Ovary (tissue), 10 donors: ENCODE measurements at places on chromosomes 1 and 21.

DNA sequence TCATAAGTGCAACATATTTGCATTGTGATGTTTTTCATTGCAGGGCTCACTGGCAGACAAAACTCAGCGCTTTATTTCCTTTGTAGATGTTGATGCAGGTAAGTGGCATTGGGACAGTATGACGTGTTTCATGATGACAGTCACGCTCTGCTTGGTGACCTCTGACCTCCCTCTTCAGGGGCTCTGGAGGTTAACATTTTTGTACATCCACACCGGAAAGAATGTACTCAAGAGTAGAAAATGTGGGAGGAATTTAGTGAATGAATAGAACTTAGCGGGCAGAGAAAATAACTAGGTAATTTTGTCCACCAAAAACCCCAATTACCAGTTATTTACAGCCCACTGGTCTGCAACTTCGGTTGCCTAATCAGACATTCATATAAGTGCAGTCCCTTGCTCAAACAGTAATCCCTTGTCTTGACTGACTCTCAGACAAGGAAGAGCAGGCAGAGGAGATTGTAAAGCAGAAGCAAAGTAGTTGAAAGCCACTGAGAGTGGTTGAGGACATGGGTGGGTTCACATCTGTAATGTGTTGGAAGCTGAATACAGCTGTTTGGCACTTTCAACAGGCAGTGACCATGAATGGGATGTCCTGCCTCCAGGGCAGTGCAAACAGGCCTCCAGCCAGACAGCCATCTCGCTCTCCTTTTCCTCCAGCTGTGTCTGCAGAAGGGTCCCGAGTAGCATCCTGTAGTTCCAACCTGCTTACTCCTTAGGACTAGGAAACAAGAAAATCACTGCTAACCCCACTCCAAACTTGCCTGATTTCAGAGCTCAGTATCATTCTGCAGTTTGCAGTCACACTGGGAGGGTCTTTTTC lies 188.9 kb downstream of the NRIP1 start:
- DNase-seq, result no peak

DNA sequence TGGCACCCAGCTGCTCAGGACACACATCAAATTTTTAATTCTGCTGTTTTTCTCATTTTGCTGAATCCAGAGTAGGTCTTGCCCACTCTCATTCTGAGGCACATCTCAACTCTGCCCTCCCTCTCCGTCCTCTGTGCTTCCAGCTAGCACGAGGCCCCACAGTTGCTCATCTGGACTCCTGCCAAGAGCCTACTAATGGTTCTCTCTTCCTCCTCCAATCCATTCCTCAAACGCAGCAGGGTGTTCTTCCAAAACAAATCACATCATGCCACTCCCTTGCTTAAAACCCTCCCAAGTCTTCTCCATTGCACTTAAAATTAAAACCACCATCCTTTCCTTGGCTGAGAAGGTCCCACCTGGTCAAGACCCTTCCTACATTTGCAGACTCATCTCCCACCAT lies 49.8 kb upstream of the SCAF4 start:
- peak; percentile 39 for DNase-seq

- peak; percentile 32 for DNase-seq
Observed at GRCh38 chr1:119327450-119328155, 41.0 kb upstream of the HAO2 start.

DNA sequence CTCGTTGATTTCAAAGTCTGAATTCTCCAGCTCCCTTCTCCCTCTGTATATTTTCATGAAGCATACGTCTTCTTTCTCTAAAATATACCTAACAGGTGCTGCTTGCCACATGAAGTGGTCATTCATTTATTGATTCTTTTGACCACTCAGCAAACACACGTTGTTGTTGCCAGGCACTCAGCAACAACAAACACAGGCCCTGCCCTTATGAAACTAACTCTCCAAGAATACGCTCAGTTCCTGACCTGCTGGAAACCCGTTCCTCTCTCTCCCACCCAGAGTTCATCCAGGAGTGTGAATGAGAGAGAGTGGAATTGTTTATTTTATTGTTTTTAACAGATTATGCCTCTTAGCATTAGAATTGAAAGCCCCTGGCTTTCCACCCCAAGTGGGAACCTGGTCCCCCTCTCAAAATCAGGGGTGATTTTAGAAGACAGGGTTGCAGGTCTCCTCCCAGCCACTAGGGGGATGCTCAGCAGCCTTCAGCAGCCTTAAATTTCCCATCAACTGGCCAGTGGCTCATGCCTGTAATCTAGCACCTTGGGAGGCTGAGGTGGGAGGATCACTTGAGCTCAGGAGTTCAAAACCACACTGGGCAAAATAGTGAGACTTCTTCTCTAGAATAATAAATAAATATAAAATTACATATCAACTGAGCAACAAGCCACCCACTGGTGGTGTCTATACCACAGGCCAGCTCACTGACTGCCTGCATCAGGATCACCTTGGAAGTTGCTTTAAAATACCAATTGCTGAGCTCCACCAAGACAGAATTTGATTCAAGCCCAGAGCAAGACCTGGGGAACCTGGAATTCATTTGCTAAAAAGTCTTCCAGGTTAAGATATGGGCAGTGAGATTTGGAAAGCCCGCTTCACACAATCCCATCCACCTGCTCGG lies 181.0 kb upstream of the KLHDC7A start:
- no peak for DNase-seq

GRCh38 chr1:7221826-7222694 lies 436.8 kb downstream of the CAMTA1 start:
- no peak for DNase-seq

GRCh38 chr1:212688341-212689047 lies 11.1 kb downstream of the BATF3 start:
- DNase-seq, result no peak

GRCh38 chr1:154474802-154475201 lies 27.2 kb upstream of the TDRD10 start:
- no peak for DNase-seq

DNA sequence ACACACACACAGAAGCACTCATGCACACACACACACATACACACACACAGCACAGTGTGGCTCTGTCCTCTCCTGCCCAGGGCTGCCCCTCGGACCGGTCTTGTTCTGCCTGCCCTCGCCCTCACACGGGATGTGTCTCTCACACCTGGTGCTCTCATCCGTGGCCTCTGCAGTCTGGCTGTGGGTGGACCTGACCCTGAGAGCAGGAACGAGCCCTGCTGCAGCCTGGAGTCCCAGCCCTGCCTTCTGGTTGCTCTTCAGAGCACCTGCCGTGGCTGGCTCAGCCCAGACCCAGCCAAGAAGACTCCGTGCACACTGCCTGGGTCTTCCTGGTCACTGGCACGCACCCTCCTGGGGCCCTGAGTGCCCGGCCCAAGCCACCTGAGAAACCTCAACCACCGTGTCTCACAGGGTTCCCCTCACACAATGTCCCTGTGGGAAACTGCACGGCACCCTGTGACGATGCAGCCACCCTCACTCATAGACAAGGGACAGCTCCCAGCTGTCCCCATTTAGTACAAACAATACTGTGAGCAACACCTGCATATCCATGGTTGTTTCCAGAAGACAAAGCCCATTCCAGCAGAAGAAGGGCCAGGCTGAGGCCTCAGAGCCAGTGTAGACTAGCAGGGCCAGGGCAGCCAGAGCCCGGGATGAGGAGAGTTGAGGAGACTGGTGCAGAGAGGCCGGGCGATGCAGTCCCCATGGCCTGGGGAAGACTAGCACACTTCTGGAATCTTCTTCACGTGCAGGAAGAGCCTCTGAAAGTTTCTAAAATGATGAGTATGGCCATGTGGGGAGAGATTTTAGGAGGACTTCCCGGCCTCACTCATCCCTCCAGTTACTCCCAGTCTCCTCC lies 234.0 kb downstream of the NPHP4 start:
- no peak for DNase-seq

DNA sequence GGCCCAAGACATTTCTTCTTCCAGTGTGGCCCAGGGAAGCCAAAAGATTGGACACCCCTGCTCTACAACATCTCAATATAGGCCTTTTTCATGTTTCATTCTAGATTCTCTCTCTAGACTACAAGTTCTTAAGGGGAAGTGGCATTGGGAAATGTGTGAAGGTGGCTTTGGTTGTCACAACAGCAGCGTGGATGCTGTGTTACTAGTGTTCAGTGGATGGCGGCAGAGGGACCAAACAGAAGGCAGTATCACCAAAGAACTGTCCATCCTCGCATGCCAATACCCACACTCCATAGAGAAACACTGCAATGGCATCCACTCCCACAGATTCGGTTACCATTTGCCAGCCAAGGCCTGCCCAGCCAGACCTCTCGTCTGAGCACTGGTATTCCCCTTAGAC lies 24.3 kb upstream of the IFNAR2 start:
- DNase-seq, result no peak

- no peak for DNase-seq
Observed at GRCh38 chr1:100879422-100879821, 15.2 kb downstream of the EXTL2 start.

GRCh38 chr1:101460739-101461138 lies 223.9 kb downstream of the S1PR1 start:
- DNase-seq, result no peak

- no peak for DNase-seq
Observed at GRCh38 chr1:208714323-208714722, 470.1 kb upstream of the PLXNA2 start.

DNA sequence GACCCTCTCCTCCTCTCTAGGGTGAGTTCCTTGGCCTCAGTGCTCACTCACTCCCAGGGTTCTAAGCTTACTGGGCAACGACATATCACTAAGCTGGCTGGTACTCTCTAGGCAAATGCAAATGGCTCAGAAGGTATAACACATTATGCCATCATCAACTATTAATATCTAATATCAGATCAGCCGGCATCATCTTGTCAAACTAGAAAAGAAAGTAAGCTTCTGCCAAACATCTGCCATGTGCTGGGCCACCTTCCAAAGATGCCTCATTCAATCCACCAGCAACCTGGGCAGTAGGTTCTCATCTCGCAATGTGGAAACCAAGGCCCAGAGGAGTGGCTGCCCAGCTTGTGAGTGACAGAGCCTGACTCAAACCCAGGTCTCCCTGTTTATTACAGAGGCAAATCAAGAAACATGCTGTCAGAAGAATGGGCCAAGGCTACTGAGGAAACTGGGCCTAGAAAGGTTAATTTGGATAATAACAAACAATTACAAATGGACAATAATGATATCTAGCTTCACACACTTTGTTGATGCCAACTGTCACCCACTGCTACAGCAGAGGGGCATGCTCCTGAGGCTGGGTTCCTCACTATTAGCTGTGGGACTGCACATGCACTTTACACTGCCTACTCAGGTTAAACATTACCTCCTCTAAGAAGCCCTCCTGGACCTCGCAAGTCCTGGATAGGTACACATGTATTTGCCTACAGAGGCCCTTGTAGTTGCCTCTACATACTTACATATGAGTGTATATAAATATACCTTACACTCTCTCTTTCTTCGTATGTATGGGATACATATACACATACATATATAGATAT lies 183.3 kb upstream of the JUN start:
- no peak for DNase-seq

DNA sequence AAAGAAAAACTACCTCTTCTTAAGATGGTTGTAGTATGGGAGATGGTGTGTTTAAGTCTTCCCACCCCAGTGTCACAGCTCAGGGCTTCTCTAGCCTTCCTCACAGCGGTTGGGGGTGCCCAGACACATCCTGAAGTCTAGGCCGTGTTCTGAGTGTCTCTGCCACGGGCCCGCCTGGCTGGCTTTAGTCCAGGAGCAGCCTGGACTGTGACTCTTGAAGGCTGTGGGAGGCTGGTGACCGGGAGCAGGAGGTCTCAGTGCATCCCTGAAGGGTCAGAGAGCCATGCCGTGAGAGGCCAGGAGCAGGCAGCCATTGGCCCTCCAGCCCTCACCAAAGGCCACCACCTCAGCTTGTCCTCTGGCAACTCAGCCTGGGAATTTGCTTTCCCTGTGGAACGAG lies 4.5 kb downstream of the EPHX1 start:
- peak; percentile 57 for DNase-seq

GRCh38 chr1:38071312-38072256 lies 25.0 kb upstream of the POU3F1 start:
- no peak for DNase-seq

GRCh38 chr1:40649592-40649930 lies 15.9 kb downstream of the RIMS3 start:
- no peak for DNase-seq

GRCh38 chr21:38312822-38313221 lies 56.0 kb downstream of the KCNJ15 start:
- DNase-seq, result no peak

GRCh38 chr1:169812131-169812530 lies 17.4 kb upstream of the METTL18 start:
- DNase-seq, result no peak

GRCh38 chr21:32994305-32994704 lies 31.4 kb upstream of the OLIG2 start:
- DNase-seq, result no peak

GRCh38 chr1:61287734-61288133 lies 205.4 kb downstream of the NFIA start:
- DNase-seq, result no peak

- DNase-seq, result no peak
Observed at GRCh38 chr1:97837161-97837560, 83.7 kb downstream of the DPYD start.

- DNase-seq, result peak; percentile 14
Observed at GRCh38 chr21:43731476-43731875, 12.5 kb downstream of the PDXK start.

DNA sequence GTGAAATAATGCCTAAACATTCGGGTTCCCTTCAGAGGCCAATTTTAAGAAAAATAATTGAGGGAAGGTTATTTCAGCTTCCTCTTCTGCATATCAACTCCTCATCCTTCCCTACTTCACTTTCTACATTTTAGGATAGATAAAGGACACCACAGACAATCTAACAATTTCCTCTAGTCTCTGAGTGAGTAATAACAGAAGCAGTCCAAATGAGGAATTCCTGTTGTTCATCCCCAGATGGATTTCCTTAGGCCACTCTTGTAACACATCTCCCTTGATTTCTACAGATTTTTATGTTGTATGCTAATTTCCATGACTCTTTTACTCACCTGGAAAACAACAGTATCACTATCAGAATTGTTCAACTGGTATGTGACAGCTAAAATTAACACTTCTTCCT lies 87.7 kb upstream of the LYPLAL1 start:
- no peak for DNase-seq

DNA sequence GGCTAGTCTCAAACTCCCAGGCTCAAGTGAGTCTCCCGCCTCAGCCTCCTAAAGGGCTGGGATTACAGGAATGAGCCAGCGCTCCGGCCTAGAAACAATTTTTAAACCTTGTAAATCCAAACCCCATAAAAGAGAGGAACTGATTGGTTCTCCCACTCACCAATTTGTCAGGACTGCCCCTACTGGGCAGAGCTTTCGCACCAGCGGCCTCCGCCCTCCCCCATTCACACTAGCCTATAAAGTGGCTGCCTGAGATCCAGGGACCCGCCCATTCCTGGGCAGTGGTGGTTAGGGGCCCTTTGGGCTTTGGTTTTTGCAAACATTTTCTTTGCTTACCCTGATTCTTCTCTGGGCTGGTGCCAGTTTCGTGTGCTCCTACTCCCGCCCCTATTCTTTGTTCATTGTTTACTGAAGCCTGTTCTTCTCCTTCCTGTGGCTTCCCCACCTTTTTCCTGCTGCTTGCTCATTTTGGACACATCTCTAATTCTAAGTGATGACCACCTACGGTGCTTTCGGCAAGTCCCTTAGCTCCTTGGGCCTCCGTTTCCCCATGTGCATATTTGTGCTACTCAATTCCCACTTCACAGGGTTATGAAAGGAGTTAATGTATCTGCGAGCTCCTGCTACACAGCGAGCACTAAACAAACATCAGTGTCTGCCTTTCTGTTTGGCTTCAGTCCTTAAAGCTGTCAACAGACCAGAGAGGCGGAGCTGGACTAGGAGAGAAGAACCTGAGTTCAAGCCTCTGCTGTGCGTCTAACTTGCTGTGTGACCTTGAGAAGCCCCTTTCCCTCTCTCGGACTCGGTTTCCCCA lies 39.8 kb upstream of the CLIC4 start:
- DNase-seq, result peak; percentile 69
